ENCODE measurements at places on chromosomes 11 and 22. TPM values are rescaled to one million over a fixed set of nuclear protein-coding genes. Genes with fewer than 3 reads are reported as not detected.

GRCh38 chr11:113885897-113886296 is 10.5 kb upstream of the USP28 start:
- DNase-seq = no peak

GRCh38 chr11:64863391-64864060 is 14.9 kb downstream of the EHD1 start:
- DNase-seq = no peak

- DNase-seq = no peak
These were observed 79.4 kb downstream of the TMPRSS5 start for GRCh38 chr11:113626736-113627135.

- DNase-seq = no peak
These were observed 17.7 kb downstream of the APLP2 start for GRCh38 chr11:130087294-130087926.

ACR gene
- not detected for total RNA-seq

DNA sequence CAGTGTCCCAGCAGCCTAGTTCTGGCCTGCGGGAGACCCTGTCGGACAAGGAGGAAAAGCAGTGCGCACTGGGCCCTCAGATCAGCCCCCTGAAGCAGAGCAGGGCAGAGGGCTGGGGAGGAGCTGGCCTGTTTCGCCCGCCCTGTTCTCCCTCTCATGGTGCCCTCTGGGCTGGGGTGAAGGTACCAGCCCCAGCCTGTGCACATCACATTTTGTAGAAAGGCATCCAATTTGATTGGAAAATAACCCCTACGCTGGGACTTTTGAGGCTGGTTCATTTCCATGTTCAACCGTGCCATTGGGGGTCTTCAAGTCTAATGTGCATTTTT is 832 bp upstream of the NAP1L4 start:
- no peak for DNase-seq

GRCh38 chr11:129766898-129767604 is 48.6 kb upstream of the TMEM45B start:
- peak; percentile 52 for DNase-seq

RIMBP3B gene
- total RNA-seq = not detected

GRCh38 chr11:22458161-22458560 is 120.0 kb downstream of the SLC17A6 start:
- no peak for DNase-seq

- DNase-seq = no peak
These were observed 31.3 kb downstream of the TMEM123 start for GRCh38 chr11:102421261-102421660.

DNA sequence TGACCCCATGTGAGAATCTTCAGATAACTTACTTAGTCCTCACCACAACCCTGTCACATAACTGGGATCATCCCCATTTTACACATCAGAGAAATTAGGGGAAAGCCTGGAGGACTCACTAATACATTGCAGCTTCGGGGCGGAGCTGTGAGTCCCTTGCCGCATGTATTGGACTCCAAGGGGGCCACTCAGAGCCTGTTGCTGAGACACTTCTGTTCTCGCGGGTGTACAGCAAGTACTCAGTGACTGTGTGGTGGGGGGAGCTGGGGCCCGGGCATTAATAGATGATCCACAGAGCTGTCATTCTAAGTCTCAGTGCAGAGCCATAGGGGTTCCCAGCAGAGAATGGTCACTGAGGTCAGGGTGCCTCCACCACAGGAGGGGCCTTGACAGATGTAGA is 13.5 kb downstream of the OAF start:
- no peak for DNase-seq

DNA sequence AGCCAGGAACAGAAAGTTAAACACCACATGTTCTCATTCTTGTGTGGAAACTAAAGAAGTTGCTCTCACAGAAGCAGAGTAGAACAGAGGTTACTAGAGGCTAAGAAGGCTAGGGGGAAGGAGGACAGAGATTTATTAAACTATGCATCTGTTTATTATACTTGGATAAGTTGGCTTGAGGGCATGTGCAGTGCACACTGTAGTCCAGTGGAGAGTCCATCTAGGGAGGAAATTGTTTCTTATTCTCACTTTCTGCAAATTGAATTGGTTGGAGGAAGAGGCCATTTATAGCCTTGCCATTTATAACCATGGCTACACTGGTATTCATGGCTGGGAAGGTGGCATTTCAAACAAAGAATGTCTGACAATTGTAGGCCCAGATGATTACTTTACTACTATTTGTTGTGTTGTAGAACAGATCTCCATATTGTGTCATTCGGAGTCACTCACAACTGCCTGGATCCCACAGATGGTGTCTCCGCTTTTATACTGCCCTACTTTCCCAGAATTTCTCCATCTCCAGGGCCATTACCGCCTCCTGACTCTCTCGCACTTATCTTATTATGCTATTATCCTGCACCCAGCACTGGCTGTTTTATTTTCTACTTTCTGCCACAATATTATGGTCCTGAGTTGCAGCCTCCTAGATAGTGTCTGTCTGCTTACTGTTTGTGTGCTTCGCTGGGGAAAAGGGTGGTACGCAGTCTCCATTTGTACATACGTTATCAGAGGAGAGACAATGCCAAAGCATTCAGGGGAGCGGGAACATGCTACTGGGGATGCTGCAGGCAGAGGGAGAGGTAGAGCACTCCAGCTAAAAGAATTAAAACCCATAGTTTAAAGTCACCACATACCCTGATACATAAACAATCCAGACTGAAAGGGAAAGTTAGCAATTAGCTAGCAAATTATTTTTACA is 169.3 kb upstream of the BLID start:
- DNase-seq = no peak

GRCh38 chr11:126990716-126991480 is 9.7 kb downstream of the KIRREL3 start:
- DNase-seq = no peak

CNIH2 gene
- total RNA-seq = 0.18 TPM

ZC3H12C gene
- total RNA-seq = 6.8 TPM

DNA sequence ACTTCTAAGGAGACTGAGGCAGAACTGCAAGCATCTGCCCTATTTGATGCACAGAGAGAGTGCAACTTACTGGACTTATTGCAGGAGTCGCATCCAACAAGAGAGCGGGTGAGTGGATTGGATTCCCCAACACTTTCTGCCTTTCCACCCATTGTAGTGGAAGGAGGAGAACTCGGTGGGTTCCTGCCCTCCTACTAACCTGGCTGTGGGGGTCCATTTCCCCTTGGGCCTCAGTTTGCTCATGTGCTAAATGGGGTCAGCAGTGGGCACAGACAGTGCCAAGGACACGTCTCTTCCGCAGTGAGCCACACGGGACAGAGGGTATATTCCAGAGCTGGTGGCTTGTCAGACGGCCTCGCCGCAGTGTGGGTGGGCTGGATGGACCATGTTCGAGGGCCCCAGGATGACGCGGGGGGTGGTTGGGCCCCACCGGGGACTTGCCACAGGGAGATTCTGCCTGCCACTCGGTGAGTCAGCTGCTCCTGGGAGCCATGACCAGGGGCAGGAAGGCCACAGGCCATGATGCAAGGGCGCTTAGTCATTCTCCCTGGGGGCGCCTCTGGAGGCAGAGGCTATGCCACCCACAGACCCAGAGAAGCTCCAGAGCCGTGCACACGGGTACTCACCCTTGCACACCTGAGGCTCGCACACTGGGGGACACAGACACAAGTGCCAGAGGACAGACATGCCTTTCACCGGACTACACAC is 8.2 kb downstream of the ALX4 start:
- no peak for DNase-seq

GLB1L3 gene
- not detected for total RNA-seq

DNA sequence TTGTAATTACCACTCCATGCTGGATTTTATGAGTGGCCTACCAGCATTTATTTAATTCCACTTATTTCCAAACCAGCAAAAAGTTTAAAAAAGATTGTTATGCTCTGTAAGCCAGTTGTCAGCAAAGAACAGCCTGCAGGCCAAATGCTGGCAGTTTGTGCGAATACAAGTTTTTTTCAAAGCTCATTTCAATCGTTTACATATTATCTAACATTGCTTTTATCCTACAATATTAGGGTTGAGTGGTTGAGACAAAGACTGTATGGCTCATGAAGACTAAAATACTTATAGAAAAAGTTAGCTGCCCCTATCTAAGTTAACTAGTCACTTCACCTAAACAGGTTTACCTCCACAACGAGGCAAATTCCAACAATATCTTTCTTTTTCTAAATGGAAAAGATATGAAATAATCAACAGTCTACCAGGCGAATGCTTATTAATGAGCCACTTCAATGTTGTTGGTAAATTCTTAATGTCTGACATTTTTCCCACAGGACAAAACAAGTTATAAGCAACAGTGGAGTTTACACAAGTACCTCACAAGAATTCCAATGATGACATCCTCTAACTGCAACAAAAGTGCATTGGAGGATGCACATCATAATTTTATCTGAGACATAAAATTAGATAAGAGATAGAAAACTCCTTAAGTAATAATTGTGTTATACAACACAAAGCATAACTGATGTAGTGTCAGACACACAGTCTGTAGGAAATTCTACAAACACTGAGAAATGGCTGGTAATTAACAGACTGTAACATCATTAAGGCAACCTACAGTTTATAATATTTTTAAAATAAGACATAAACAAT is 35.8 kb upstream of the POU2AF2 start:
- no peak for DNase-seq

IL17REL gene
- total RNA-seq = not detected

CACNA1I gene
- not detected for total RNA-seq

DNA sequence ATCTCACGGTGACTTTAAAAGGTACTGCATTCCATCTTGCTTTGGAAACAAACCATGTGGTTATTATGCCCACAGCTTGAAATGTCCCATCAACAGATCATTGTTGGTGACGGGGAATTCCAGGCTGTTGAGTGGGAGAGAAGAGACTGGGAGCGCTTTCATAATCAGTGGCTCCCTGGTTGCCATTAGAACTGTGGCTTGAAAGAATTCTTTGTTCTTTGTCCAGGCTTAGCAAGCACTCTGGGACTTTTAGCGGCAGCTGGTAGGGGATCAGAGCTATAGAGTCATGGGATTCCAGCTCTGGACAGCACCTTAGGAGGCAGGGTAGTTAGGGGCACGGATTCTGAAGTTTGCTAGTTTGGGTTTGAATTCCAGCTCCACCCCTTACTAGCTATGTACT is 22.0 kb downstream of the MMP20 start:
- peak; percentile 98 for DNase-seq

GRCh38 chr11:76698321-76699043 is 27.9 kb upstream of the LRRC32 start:
- no peak for DNase-seq

- DNase-seq = no peak
These were observed 22.8 kb downstream of the PPARA start for GRCh38 chr22:46173152-46173551.

- DNase-seq = no peak
These were observed 27.8 kb upstream of the SLC25A1 start for GRCh38 chr22:19206287-19206686.

RHOD gene
- total RNA-seq = 0.27 TPM

DNA sequence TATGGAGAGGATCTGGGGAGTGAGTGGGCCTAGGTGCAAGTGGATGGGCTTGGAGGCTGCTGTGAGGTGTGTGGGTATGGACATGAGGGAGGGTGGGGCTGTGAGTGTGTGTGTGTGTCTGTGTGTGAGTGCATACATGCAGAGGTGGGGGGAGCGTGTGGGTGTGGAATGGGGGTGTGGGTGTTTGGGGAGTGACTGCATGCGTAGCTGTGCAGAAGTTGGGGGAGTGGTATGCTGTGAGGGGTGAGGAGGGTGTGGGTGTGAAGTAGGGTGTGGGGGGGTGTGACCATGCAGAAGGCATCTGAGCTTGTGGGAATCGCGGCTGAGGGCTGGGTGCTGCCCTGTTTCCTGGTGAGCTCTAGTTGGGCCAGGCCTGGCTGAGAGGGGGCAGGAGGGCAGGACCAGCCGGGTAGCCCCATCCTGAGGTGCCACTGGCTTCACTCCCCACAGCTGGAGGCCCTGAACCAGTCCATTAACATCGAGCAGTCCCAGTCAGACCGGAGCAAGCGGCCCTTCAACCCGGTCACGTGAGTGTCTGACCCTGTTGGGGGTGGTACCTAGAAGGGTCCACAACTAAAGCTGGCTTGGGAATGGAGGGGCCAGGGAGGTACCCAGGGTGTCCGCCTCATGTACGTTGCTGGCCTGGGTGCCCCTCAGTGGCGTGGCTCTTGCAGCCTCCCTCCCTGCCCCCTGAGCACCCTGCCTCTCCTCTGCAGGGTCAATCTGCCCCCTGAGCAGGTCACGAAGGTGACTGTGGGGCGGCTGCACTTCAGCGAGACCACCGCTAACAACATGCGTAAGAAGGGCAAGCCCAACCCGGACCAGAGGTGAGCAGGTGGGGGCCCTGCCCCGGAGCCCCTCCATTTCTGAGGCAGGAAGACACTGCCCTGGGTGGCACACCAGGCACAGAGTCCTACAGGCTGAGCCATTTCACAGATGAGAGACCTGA is 16.5 kb downstream of the TMEM258 start:
- DNase-seq = no peak

GRCh38 chr22:30717952-30718351 is 23.3 kb downstream of the OSBP2 start:
- no peak for DNase-seq

- no peak for DNase-seq
These were observed 1.2 kb upstream of the GRK2 start for GRCh38 chr11:67264877-67265632.

- DNase-seq = no peak
These were observed 56.6 kb downstream of the BMAL1 start for GRCh38 chr11:13334034-13334786.

DNA sequence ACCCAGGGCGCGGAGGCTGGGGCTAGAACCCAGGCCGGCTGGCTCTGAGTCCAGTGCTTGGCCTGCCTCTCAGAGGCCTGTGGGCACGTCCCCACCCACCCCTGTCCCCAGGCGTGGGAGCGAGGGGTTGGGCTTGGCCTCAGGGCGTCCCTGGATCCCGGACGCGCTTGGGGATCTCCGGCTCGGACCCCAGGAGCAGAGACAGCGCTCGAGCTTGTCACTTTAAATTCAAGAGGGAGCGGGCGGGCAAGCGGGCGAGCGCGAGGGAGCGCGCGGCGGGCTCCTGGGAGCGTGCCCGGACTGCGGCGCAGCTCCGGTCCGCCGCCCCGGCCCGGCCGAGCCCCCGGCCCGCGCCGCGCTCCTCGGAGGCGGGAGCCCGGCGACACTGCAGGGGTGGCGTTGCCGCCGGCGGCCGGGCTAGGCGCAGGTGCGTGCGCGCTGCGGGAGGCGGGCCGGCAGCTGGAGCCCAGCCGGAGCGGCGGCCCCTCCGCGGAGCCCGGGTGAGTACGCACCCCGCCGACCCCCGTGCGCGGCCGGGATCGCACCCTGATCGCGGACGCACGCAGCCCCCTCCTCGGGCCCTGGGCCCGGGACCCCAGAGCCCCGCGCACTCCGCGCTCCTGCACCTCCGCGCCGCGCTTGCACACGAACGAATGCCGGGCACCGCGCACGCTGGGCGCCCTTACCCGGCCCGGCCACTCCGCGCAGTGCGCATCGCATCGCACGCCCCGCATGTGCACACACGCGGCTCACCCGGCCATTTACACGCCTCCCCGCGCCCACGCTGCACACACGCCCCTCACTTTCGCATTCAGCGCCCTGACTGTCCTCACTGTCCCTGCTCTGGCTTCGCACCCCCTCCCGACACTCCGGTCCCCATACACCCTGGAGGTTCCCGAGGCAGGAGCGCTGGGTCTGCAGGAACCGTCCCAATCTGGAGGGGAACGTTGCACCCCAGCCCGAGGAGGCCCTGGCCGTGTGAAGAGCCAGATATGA is at the start of gene SYT12:
SYT12 (plus strand) TSS at position 174 of the 996 bp plus-strand sequence. CDS start 7,011 bp downstream, outside the sequence.
- DNase-seq = no peak

- no peak for DNase-seq
These were observed 284.7 kb downstream of the ST3GAL4 start for GRCh38 chr11:126640186-126640585.

KDELR3 gene
- total RNA-seq = 18.9 TPM

MYRF gene
- total RNA-seq = 10.2 TPM

PANX2 gene
- 0.58 TPM for total RNA-seq

Measured in HepG2 (cell line).